KG1 (cell line): ENCODE measurements at places on chromosomes 12 and 14.

DNA sequence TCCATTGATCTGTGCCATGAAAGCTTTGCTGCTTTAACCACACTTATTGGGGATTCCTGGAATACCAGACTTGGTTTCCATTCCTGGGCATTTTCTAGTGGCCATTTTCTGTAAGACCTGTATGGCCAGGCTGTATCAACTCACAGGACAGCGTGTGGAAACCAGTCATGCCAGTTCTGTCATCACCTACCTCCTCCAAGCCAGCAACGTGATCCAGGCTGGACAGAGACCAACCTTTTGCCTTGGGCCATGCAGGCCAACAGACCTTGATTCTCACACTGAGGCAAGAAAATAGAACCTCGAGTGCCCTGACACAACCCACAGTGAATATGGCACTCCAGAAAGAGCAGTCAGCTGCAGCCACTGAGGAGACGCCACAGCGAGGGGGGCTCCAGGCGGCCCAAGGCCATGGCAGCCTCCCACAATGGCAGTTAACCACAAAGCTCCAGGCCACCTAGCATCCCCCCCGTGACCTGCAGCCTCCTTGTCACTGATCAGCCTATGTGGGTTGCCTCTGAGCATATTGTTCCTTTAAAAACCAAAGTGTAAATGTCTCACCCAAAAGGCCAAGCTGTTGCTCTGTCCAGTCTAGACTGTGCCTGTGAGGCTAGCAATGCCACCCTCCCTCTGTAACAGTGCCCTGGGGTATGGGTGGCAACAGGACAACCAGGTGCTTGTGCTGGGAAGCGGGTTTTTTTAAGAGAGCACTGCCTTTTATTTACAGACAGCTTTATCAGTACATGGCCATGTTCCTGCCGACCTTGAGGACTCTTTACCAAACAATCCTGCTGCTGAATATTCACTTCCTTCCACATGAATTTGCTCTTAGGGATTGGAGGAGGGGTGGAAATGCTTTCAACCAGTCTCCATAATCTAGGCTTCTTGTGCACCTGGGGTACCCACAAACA, 168.7 kb upstream of the HIF1A start:
- no peak for DNase-seq

DNA sequence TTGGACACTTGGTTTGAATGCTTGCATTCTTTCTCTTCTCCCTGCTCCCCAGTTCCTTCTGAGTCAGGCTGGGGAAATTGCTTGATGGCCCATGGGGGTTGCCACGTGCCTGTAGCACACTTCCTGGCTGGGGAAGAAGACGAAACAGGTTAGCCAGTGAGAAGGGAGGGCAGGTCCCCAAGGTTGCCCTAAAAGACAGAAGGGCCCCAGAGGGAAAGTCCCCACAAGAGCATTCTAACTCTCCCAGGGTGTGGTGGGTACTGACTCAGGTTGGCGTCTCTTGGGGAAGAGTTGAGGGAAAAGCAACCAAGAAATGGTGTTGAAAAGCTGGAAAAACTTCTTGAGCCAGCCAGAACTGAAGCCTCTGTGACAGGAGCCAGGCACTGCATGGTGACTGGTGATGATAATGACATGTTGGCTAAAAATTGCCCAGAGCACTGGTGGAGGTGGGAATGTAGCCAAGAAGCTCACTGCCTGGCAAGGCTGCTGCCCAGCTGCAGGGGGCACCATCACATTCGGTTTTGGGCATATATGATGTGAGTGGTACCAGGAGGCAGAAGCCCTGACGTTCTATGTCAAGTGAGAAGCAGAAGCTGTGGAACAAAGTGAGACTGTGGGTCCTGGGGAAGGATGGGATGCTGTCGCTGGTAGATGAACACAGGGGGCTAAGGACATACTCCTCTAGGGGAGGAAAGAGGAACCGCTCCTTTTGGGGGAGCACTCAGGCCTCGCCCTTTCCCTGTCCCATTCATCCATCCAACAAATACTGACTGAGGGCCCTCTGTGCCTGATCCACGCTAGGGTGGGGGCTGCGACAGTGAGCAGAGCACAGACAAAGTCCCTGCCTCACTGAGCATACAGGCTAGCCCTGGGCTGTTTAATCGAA, 8.1 kb upstream of the RABGGTA start:
- no peak for DNase-seq

GRCh38 chr12:52142431-52142830, 49.4 kb downstream of the KRT80 start:
- DNase-seq, result no peak

DNA sequence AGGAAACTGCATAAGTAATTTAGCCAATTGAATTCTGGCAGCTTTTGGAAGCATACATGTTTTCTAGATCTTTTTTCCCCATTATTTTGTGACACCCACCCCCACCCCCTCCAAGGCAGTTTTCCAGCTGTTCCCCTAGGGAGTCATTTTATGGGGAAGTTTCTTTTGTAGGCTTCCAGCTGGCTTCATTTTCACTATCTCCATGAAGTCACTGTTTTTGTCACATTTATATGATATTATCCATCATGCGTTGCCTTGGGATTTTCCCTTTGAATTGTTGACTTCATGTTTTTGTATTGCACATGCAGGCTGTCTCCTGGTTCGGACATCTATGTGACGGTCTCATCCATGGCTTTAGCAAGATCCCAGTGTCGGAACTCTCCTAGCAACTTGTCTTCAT, 233.6 kb upstream of the RGS6 start:
- DNase-seq, result no peak

DNA sequence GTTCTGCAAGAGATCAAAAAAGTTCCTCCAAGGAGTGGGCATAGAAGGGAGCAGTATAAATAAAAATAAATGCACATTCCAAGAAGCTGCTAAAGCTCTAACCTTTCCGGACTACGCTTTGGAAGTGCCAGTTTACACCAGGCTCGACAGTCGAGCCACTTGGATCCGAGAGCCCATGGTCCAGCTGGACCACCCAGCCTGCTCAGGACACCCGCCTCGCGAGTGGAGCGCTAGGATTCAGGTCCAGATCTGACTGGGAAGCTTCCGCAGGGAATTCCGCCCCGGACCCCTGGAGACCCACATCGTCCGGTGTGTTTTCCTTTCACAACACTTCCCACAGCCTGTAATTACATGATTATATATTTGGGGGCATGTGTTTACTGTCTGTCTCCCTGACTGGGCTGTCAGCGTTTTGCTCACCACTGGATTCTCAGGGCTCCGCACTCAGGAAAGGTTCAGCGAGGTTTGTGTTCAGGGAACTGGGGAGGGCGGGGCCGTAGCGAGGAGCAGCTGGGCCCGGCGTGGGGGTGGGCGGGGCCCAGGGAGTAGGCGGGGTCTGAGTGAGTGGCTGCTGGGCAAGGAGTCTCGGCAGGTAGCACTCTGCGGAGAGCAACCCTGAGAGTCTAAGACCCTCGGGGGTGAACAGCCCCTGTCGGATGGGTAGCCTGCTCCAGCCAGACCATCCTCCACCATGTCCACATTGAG, 52.3 kb upstream of the TMEM263 start:
- no peak for DNase-seq

DNA sequence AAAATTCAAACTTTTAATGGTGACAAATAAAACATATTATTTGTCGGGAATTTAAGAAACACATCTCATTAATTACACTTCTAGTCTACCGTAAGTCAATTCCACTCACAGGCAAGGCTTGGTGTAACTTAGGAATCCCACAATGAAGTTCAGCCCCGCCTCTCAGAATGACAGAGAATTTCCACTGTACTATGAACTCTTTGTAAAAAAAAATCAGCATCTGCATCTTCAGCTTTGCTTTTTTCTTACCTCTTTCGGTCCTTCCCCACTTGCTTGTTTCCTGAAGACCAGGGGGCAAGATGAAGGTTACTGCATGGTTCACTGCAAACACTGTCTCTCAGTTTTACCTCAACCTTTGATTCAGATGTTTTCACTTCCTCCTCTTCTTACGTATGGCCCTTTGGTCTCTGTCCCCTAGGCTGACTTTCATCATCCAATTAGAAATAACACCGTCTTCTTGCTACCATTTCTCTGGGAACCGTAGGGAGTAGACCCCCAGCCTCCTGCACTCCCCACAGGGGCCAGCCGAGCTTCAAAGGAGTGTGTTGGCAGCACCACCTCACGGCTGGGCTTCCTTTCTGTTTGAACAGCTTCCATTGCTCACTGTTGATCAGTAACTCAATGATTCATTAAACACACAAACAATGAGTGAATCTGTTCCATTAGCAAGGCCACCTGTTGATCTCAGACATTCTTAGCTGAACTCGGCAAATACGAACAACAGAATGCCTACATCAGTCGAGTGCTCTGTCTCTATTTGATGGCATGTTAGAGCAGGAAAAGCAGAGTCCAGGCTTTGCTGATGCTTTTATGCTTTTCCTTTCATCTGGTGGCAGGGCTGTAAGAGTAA, 343.0 kb downstream of the BMP4 start:
- DNase-seq, result no peak

- DNase-seq, result no peak
Observed at GRCh38 chr12:5904969-5905368, 40.1 kb downstream of the ANO2 start.

DNA sequence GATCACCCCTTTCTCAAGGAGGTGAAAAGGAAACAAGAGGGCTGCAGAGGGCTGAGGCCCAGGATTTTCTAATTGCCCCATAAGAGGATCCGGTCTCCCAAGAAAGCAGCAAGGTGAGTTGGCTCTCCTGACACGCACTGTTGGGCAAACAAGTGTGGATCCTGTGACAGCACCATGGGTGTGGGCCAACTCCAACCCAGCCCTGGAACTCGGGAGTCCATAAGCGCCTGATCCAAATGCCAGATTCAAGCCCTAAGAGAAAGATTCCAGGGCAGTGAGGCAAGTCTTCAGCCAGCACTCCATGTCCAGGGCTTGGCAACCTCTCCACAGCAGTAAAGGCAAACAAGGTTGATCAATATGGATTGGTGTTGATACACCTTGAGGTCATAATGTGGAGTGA, 33.1 kb downstream of the KCNA5 start:
- no peak for DNase-seq

GRCh38 chr12:52631676-52632459, 13.5 kb upstream of the KRT73 start:
- DNase-seq, result no peak

GRCh38 chr12:30188602-30189326, 405.0 kb upstream of the TMTC1 start:
- DNase-seq, result no peak

DNA sequence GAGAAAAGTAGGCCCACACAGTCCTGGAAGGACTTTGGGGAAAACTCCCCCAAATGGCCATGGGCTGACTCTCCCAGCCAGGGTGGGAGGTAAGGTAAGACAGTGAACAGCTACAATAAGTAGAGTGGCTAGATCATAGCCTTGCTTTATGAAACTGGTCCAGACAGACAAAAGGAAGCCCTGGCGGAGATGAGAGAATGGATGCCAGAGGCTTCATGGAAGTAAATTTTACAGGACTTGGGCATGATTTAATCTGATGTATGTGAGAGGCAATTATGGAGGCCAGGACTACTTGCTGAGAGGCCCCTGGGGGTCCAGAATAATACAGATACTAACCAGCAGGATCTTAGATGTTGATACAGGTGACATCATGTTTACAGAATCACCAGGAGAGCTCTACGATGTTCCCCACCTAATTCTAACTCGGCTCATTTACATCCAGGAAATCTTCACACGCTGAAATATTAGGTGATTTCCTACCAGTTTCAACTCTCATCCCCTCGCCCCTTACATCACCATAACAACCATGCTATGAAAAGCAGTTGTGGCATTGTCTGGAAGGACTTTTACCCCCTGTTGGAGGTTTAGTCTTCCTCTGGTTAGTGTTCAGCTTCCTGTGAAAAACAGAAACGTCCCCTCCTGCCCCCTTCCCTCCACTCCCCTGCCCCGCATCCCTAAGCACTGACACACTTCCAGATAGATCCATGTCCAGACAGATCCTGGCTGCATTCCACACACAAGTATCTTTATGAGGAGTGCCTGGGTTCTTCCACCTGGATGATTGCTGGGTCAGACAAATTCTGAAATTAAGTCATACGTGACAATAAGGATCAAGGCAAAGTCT, 39.5 kb upstream of the NT5DC3 start:
- DNase-seq, result no peak

DNA sequence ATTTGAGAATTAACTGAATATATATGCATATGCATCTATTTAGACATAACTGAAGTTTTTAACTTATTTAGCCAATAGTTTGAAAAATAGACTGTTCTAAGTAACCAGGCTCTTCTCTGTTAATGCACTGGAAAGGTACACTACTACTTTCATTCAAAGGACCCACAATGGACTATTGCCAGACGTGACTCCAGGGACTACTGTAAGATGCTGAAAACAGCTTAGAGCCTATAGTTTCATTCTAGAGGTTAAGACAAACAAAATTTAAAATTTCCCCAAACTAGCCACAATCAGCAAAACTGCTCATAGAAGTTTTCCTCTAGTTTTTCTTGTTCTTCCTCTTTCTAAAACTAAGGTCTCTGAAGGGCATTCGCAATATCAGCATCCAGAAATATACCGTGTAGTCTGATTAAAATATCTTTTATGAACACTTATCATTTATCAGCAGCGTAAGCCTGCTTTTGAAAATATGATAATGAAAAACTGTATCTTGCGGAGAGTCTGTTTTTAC, 10.4 kb downstream of the APPL2 start:
- no peak for DNase-seq

DNA sequence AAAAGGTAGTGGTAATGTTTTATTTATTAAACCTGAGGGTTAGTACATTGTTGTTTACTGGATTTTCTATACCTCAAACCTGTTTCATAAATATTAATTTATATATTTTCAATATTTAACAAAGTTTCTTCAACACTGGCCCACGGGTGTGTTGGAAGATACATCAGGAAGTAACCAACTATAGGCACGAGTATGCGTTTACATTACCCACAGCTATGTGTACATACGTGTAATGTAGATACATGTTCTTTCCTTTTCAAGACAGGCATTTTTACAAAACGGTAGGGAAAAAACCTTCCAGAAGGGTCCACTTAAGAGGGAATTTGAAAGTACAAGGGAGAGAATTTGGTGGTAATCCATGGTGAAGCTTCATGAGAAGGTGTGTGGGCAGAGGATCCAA, 17.8 kb upstream of the KCNA1 start:
- DNase-seq, result no peak

DNA sequence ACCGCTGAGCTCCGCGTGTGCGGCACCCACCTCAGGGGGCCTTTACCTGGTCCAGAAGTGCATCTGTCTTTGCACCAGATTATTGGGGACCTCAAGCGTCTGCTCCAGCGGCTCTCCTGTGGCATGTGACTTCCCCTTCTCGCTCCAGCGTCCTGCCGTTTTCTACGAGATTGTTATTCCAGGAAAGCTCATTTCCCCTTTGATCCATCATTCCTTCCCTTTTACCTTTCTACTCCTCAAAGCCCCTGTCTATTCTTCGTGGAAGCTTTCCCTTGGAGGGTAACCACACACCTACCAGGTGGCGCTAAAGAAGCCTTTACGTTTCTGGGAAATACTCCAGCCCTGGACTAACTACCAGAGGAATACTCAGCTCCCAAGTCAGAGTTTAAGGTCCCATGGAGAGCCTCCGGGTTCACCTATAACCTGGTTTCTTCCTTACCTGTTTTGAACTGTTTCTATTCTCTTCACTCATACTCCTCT, 1.5 kb downstream of the FKBP4 start:
- no peak for DNase-seq

- DNase-seq, result no peak
Observed at GRCh38 chr12:106924268-106924861, 31.3 kb upstream of the TMEM263 start.
